Mesangial cell (primary cell): ENCODE measurements at places on chromosomes 12 and 14. TPM values are rescaled to one million over a fixed set of nuclear protein-coding genes. Genes with fewer than 3 reads are reported as not detected.

The ACOT6 gene
- not detected in 2 replicates for total RNA-seq

The ABCC9 gene
- 0.33 and 1.9 TPM in 2 replicates for total RNA-seq

The CD163L1 gene
- under 0.01 TPM in 2 replicates for total RNA-seq

The TTC9 gene
- total RNA-seq: 4.9 and 6.5 TPM in 2 replicates

The C14orf132 gene
- total RNA-seq: 2.1 and 5.7 TPM in 2 replicates

The TMEM132C gene
- not detected in 2 replicates for total RNA-seq

The ADGRD1 gene
- total RNA-seq: 1.6 TPM in 1 of 2 replicates, not detected in the other

The SYNDIG1L gene
- total RNA-seq: 0.25 TPM in 1 of 2 replicates, not detected in the other

The NGB gene
- total RNA-seq: not detected in 2 replicates

The MAX gene
- 23.3 and 45.3 TPM in 2 replicates for total RNA-seq

The ZC2HC1C gene
- 2.0 and 2.4 TPM in 2 replicates for total RNA-seq

The TPH2 gene
- not detected in 2 replicates for total RNA-seq

The BATF gene
- not detected in 2 replicates for total RNA-seq
